ENCODE measurements at places on chromosomes 7 and 10. TPM values are rescaled to one million over a fixed set of nuclear protein-coding genes. Genes with fewer than 3 reads are reported as not detected.

- peak overlapping the region; percentile 57 for H3K27ac ChIP-seq
- no peak overlapping the region for H3K4me3 ChIP-seq
- H3K27me3 ChIP-seq = no peaks in the 10 kb centered on the region
- peaks cover 59% of the 10 kb centered on the region for H3K4me1 ChIP-seq
- DNase-seq = peak; percentile 45
Measured at GRCh38 chr7:33040803-33041516, 21.6 kb downstream of the NT5C3A start.

- no peak overlapping the region for H3K4me3 ChIP-seq
- H3K27me3 ChIP-seq = no peaks in the 10 kb centered on the region
- H3K36me3 ChIP-seq = no peaks in the 10 kb centered on the region
- DNase-seq = peak; percentile 30
- peak overlapping the region; percentile 47 for H3K27ac ChIP-seq
Measured at GRCh38 chr10:921471-922414, 9.8 kb downstream of the LARP4B start.

- H3K36me3 ChIP-seq = no peaks in the 10 kb centered on the region
- no peaks in the 10 kb centered on the region for H3K27me3 ChIP-seq
- no peak overlapping the region for H3K27ac ChIP-seq
- no peak for DNase-seq
- H3K4me1 ChIP-seq = no peaks in the 10 kb centered on the region
Measured at GRCh38 chr7:81248420-81248819, 329.6 kb upstream of the SEMA3C start.

DNA sequence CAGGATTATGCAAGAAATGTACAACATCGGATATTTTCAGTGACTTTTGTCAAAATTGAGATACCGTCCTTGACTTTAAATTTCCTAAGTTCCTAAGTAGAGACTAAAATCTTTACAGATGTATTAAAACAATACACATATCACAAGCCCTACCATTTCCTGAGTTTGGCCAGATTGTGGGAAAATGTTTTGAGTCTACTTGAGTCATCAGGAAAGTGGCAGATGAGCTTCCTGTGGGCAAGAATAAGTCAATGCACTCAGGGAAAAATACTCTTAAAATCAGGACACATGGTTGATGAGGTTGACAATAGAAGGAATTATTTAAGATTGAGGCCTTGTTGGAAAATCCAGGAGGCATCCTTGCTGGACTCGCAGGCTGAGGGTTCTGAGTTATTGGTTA lies 162.5 kb downstream of the SNX10 start:
- no peaks in the 10 kb centered on the region for H3K27me3 ChIP-seq
- no peaks in the 10 kb centered on the region for H3K36me3 ChIP-seq
- no peak overlapping the region for H3K27ac ChIP-seq

Gene ACSM6
- not detected for total RNA-seq

- no peaks in the 10 kb centered on the region for H3K4me1 ChIP-seq
- H3K27me3 ChIP-seq = no peaks in the 10 kb centered on the region
- H3K36me3 ChIP-seq = peaks cover 8% of the 10 kb centered on the region
- DNase-seq = no peak
Measured at GRCh38 chr7:44808914-44809393, 12.5 kb downstream of the PPIA start.

Gene CALML5
- total RNA-seq = not detected

Gene CALHM2
- total RNA-seq = 39.8 TPM

GRCh38 chr7:94055963-94056362 lies 51.8 kb upstream of the BET1 start:
- no peaks in the 10 kb centered on the region for H3K4me1 ChIP-seq
- no peaks in the 10 kb centered on the region for H3K27me3 ChIP-seq
- H3K36me3 ChIP-seq = no peaks in the 10 kb centered on the region

GRCh38 chr7:137545059-137545716 lies 201.7 kb upstream of the PTN start:
- H3K4me1 ChIP-seq = no peaks in the 10 kb centered on the region
- no peaks in the 10 kb centered on the region for H3K36me3 ChIP-seq
- H3K4me3 ChIP-seq = no peak overlapping the region
- no peak overlapping the region for H3K27ac ChIP-seq
- DNase-seq = no peak

- no peak overlapping the region for H3K4me3 ChIP-seq
- no peaks in the 10 kb centered on the region for H3K36me3 ChIP-seq
- H3K27ac ChIP-seq = no peak overlapping the region
- DNase-seq = no peak
- no peaks in the 10 kb centered on the region for H3K4me1 ChIP-seq
Measured at GRCh38 chr7:136923111-136923667, 54.7 kb downstream of the CHRM2 start.

GRCh38 chr10:97754726-97755125 lies 17.1 kb downstream of the SFRP5 start:
- no peaks in the 10 kb centered on the region for H3K27me3 ChIP-seq
- no peak for DNase-seq
- H3K4me3 ChIP-seq = no peak overlapping the region
- no peaks in the 10 kb centered on the region for H3K4me1 ChIP-seq
- H3K36me3 ChIP-seq = peaks cover 82% of the 10 kb centered on the region

GRCh38 chr10:12906051-12906541 lies 95.4 kb downstream of the CCDC3 start:
- no peak for DNase-seq
- no peaks in the 10 kb centered on the region for H3K27me3 ChIP-seq
- no peaks in the 10 kb centered on the region for H3K36me3 ChIP-seq
- peaks cover 3% of the 10 kb centered on the region for H3K4me1 ChIP-seq

- H3K36me3 ChIP-seq = no peaks in the 10 kb centered on the region
- H3K27ac ChIP-seq = no peak overlapping the region
- H3K27me3 ChIP-seq = no peaks in the 10 kb centered on the region
- H3K4me1 ChIP-seq = no peaks in the 10 kb centered on the region
- DNase-seq = no peak
Measured at GRCh38 chr7:48611993-48612392, 312.4 kb upstream of the CDC14C start.

GRCh38 chr7:56483153-56483552 lies 366.9 kb upstream of the NUPR2 start:
- no peaks in the 10 kb centered on the region for H3K4me1 ChIP-seq
- no peak for DNase-seq
- no peak overlapping the region for H3K27ac ChIP-seq
- no peaks in the 10 kb centered on the region for H3K27me3 ChIP-seq
- H3K4me3 ChIP-seq = no peak overlapping the region

- H3K4me1 ChIP-seq = peaks cover 6% of the 10 kb centered on the region
- DNase-seq = no peak
- H3K27me3 ChIP-seq = no peaks in the 10 kb centered on the region
- H3K27ac ChIP-seq = no peak overlapping the region
Measured at GRCh38 chr10:398954-399353, 263.7 kb downstream of the ZMYND11 start.

Gene CNTNAP2
- total RNA-seq = 2.6 TPM

DNA sequence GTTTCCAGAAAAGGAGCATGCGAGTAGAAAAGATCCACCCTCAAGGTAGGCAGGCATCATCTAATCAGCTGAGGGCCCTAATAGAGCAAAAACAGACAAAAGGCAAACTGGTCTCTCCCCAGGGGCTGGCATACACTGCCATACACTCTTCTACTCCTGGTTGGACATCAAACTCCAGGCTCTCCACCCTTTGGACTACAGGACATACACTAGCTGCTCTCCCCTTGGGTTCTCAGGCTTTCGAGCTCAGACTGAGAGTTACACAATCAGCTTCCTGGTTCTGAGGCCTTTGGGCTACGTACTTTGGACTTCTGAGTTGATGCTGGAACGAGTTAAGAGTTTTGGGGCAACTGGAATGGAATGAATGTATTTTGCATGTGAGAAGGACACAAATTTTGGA lies 50.9 kb upstream of the TM9SF3 start:
- H3K36me3 ChIP-seq = no peaks in the 10 kb centered on the region
- no peak overlapping the region for H3K4me3 ChIP-seq
- no peak for DNase-seq
- H3K27me3 ChIP-seq = no peaks in the 10 kb centered on the region
- H3K27ac ChIP-seq = no peak overlapping the region
- peaks cover 8% of the 10 kb centered on the region for H3K4me1 ChIP-seq

DNA sequence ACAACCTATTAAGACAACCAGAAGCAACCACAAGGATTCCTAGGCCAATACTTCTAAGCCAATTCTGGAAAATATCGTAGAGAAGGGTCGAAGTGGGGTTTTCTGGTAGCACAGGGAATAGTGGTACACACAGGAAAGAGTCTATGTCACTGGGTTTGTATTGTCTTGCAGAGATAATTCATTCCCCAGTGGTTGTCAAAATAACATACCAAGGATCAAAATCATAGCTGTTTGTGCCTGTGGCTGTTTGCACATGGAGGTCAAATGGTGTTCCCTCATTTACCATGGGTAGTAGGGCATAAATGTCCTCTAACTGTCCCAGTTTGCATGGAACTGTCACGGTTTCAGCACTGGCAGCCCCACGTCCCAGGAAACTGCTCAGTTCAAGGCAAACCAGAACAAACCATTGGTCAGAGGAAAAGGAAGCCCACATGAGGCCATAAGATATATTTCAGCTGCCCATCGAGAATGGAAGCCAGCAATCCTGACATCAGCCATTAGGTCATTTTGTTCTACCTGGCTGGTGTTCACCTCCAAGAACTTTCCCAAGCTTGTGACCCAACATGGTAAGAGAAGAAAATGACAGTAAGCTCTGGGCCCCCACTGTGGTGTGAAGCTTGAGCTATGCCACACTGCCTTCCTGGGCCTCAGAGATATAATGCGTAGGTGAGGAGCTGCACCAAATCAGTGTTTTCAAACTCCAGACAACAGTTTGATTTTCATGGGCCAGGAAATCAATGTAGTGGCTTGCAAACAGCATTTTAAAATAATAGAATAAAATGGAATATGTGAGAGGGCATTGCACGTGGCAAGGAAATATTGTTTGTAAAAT lies 53.9 kb upstream of the NFE2L3 start:
- no peak overlapping the region for H3K4me3 ChIP-seq
- H3K4me1 ChIP-seq = no peaks in the 10 kb centered on the region
- no peaks in the 10 kb centered on the region for H3K27me3 ChIP-seq
- DNase-seq = no peak
- H3K27ac ChIP-seq = no peak overlapping the region

GRCh38 chr7:98372993-98373392 lies 27.9 kb downstream of the BAIAP2L1 start:
- peak; percentile 60 for DNase-seq
- H3K27ac ChIP-seq = no peak overlapping the region
- H3K27me3 ChIP-seq = no peaks in the 10 kb centered on the region
- peaks cover 4% of the 10 kb centered on the region for H3K4me1 ChIP-seq

DNA sequence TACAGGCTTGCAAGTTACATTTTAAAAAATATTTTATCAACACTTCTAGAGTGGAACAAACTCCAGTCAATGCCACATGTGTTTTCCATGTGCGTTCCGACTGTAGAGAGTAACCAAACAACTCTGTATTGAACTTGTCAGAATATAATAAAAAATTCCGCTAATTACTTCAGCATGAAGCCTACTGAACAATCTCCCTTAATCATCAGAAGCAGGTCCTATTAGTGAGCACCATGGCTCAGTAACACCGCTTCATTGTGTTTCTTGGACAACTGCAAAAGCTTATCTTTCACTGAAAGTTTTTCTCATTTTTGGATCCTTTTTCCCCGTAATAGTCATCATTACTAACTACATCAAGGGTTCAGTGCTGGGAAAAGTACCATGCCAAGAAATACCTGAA lies 117.0 kb downstream of the MKX start:
- no peaks in the 10 kb centered on the region for H3K36me3 ChIP-seq
- H3K4me3 ChIP-seq = no peak overlapping the region
- H3K4me1 ChIP-seq = no peaks in the 10 kb centered on the region

GRCh38 chr7:10706875-10707493 lies 266.7 kb upstream of the PHF14 start:
- H3K4me3 ChIP-seq = no peak overlapping the region
- H3K27me3 ChIP-seq = no peaks in the 10 kb centered on the region
- H3K36me3 ChIP-seq = no peaks in the 10 kb centered on the region
- no peak for DNase-seq

Gene ENTPD7
- total RNA-seq = 10.8 TPM

DNA sequence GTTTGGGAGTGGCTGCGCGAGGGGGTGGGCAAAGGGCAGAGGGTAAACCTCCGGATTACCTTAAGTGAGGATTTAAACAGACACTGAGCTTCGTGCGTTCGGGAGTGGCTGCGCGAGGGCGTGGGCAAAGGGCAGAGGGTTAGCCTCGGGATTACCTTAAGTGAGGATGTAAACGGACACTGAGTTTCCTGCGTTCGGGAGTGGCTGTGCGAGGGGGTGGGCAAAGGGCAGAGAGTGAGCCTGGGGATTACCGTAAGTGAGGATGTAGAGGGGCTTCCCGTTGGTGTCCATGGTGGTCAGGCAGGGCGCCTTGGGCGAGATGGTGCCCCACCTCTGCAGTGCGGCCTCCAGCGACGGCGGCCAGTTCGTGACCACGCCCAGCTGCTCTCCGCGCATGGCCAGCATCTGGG lies 275.8 kb downstream of the DIP2C start:
- DNase-seq = no peak
- H3K4me1 ChIP-seq = no peaks in the 10 kb centered on the region
- peaks cover 2% of the 10 kb centered on the region for H3K36me3 ChIP-seq
- no peak overlapping the region for H3K4me3 ChIP-seq
- H3K27ac ChIP-seq = no peak overlapping the region
- H3K27me3 ChIP-seq = no peaks in the 10 kb centered on the region

- no peaks in the 10 kb centered on the region for H3K4me1 ChIP-seq
- H3K27me3 ChIP-seq = no peaks in the 10 kb centered on the region
- H3K4me3 ChIP-seq = no peak overlapping the region
- no peaks in the 10 kb centered on the region for H3K36me3 ChIP-seq
Measured at GRCh38 chr7:150848111-150848510, 4.2 kb upstream of the AOC1 start.

- H3K4me1 ChIP-seq = peaks cover 28% of the 10 kb centered on the region
- peak overlapping the region; percentile 91 for H3K27ac ChIP-seq
- no peak overlapping the region for H3K4me3 ChIP-seq
- H3K27me3 ChIP-seq = no peaks in the 10 kb centered on the region
- DNase-seq = no peak
Measured at GRCh38 chr10:118668228-118668952, 72.9 kb upstream of the PRLHR start.

DNA sequence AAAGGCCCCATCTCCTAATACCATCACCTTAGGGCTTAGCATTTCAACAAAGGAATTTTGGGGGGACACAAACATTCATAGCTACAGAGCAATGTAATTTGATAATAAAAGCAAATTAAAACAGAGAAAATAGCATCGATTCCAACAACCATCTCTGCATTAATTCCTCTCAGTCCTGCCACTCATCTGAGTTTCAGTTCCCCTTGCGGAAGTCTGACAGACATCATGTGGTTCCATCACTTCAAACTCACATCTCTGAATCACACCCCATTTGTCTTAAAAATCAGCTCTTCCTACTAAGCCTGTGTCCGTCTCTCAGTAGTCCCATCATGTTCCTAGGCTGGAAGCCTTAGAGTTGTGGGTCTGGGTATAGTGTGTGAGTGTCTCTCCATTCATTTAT lies 3.6 kb downstream of the ADCK2 start:
- no peak overlapping the region for H3K27ac ChIP-seq
- DNase-seq = no peak
- no peak overlapping the region for H3K4me3 ChIP-seq

DNA sequence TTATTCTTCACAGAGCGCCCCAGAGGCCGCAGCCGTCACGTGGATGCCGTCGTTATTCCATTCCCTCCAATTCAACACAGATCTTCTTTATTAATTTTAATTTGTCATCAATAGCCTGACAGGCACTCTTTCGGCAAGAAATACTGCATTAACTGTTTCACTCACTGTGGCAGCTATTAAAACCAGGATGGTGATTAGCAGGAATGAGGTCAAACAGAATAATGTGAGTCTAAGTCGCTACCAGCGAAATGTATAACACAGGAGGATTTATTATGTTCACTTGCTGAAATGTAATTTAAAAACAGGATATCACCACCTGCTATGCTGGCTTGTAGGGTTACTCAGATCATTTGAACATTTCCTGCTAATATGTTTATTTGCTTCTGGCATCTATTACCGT lies 74.2 kb upstream of the MGMT start:
- DNase-seq = no peak
- H3K4me1 ChIP-seq = no peaks in the 10 kb centered on the region
- H3K36me3 ChIP-seq = no peaks in the 10 kb centered on the region
- H3K27me3 ChIP-seq = peaks cover 10% of the 10 kb centered on the region
- no peak overlapping the region for H3K27ac ChIP-seq
